ENCODE measurements at places on chromosomes 16 and 17. TPM values are rescaled to one million over a fixed set of nuclear protein-coding genes. Genes with fewer than 3 reads are reported as not detected.

DNA sequence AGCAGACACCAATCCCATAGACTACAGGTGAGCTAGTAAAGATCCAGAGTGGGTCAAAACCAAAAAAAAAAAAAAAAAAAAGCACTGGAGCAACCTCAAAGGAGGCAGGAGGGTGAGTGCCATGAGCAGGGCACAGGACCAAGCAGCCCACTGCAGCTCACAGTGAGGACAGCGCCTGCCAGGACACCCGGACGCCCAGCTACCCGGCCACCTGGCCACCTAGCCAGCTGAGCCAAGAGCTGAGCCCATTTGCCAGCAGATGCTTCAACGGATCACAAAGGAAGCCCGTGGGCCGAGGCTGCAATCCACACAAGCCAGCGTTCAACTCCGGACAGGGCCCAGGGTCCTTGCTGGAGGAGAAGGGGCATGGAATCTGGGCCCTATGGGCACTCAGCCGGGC, 15.1 kb downstream of the AXIN1 start:
- no peak for DNase-seq

DNA sequence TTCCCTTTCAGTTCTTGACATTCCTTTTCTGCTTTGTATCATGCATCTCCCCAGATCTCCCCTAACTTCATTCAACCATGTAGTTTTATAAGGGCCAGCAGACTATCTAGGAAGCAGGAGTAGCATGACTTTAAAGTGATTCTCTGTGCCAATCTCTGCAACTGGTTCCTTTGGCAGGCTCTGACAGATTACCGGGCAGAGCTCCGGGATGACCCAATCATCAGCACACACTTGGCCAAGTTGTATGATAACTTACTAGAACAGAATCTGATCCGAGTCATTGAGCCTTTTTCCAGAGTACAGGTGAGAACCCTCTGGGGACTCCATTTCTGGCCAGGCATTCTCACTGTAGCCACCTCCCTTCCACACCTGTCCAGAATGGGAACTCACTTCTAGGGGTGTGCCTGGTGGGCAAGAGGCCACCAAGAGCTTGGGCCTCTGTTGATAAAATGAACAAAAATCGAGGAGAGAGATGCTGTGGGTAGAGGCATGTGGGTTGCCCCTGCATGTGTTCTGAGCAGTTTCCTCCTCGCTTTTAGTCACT, 7.6 kb upstream of the CDK5R1 start:
- DNase-seq, result no peak

DNA sequence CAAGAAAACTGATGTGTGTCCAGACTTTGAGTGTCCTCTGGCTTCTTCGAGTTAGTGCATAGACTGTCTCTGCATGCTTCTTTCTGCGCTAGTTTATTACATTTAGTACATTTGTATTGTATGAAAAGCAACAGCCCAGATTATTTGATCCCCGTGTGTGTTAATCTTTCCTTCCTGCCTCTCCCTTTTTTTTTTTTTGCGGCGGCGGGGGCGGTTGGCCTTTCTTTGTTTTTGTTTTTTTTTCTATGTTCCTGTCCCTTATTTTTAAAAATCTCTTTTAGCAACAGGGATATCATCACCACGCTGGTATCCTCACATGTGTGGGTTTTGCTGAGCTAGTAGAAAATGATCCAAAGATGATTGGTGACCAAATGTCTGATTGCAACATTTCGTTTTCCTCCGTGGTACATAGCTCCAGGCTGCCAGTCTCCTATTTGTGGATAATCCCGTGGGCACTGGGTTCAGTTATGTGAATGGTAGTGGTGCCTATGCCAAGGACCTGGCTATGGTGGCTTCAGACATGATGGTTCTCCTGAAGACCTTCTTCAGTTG, 9.4 kb downstream of the SCPEP1 start:
- DNase-seq, result no peak

GRCh38 chr16:50584033-50584722, 36.0 kb downstream of the NKD1 start:
- no peak for DNase-seq

GRCh38 chr17:13140750-13141149, 122.9 kb upstream of the ELAC2 start:
- DNase-seq, result no peak

DNA sequence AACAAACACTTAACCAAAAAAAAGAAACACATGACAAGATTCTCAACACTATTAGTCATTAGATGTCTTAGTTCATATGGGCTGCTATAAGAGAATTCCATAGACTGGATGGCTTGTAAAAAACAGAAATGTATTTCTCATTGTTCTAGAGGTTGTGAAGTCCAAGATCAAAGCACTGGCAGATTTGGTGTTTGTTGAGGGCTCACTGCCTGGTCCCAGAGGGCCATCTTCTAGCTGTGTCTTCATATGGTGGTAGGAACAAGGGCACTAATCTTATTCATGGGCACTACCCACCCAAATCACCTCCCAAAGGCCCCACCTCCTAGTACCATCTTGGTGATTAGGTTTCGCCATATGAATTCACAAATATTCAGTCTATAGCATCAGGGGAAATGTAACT, 162.5 kb upstream of the SDK2 start:
- DNase-seq, result no peak

The IRX6 gene
- not detected for total RNA-seq

The DLX4 gene
- total RNA-seq, result not detected

The MSLN gene
- total RNA-seq, result 4.9 TPM
